ENCODE measurements at places on chromosomes 4 and X.
A peak's percentile ranks its signal among the peaks of the same experiment; 100 is the strongest.

GRCh38 chr4:139686130-139686529 is 20.5 kb downstream of the MGST2 start:
- DNase-seq = no peak

DNA sequence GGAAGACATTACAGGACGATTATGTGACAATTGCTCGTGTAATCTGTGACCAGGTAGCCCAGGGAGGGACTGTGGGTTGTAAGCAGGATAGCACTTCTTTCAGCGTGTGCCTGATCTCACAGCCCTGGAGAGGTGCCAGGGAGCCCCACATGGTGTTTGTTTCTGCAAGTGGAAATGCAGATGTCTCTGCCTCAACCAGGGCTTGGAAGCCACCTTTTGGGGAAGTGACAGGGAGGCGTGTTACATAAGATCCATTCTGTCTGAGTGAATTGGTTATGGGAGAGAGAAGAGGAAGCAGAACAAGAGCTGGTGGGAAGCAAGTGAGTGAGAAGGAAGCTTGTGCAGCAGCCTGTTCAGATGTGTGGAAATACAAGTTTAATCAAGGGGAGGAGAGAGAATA is 104.5 kb upstream of the GATB start:
- DNase-seq = peak; percentile 4

DNA sequence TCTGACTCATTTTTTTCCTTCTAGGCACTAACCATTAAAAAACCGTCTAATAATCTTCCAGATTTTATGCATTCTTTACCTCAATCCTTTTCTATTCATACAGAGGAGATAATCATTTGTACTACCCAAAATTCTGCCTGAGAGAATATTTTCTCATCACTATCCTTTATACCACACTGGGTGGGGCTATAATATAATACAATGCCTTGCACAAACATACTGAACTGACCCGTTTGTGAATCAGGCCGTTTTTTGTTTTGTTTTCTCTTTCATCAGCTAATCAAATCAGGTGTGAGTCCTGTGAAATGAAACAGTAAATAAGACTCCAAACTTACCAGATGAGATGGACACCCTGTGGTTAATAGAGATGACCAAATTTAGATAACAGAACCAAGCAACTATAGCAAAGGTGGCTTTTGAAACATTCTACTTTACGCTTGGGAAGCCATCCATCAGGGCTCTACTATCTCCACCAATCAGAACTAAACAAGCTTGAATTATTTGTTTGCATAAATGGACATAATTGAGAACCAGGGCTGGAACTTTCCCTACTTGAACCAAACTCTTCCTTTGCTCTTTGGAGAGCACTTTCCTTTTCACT is 573.0 kb downstream of the GABRG1 start:
- DNase-seq = no peak

- no peak for DNase-seq
Observed at GRCh38 chrX:139930916-139931645, 1.8 kb downstream of the ATP11C start.
